Muscle of arm (tissue), 14 donors: ENCODE measurements at places on chromosomes 7 and 10.

DNA sequence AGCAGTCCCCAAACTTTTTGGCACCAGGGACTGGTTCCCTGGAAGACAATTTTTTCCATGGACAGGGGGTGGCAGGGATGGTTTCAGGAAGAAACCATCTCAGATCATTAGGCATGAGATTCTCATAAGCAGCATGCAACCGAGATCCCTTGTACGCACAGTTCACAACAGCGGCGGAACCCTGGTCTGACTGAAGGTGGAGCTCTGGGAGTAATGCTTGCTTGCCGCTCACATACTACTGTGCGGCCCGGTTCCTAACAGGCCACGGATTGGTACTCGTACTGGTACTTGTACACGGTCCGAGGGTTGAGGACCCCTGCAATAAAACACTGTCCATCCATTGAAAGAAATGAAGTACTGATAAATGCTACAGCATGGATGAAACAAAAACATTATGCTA, 32.8 kb downstream of the MKRN1 start:
- no peak for DNase-seq

- DNase-seq = no peak
Measured at GRCh38 chr10:119301397-119301796, 94.0 kb downstream of the GRK5 start.

GRCh38 chr7:65477326-65477725, 103.7 kb downstream of the ZNF92 start:
- no peak for DNase-seq

GRCh38 chr7:148782757-148783456, 84.2 kb downstream of the CUL1 start:
- DNase-seq = no peak

DNA sequence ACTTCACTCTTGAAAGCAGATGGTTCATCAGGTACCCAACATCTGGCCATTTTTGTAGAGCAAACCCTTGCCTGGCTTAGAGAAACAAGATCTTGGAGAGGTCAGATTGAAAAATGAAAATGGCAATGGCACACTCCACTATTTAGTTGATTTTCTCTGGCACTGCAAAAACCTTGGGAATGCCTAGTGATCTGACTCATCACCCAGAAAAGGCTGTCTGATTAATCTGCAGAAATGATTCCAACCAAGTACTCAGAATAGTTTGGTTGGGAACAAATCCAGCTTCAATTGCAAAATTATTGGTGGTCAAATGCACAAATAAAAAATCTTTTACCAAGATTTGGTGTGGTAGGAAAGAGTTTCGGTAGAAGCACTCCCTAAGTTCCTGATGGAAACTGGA, 351.2 kb downstream of the PHTF2 start:
- no peak for DNase-seq

GRCh38 chr10:75229971-75230370, 5.8 kb downstream of the COMTD1 start:
- no peak for DNase-seq

GRCh38 chr10:77027576-77027975, 610.0 kb downstream of the KCNMA1 start:
- DNase-seq = no peak

- no peak for DNase-seq
Measured at GRCh38 chr10:121639416-121639815, 41.2 kb upstream of the FGFR2 start.

DNA sequence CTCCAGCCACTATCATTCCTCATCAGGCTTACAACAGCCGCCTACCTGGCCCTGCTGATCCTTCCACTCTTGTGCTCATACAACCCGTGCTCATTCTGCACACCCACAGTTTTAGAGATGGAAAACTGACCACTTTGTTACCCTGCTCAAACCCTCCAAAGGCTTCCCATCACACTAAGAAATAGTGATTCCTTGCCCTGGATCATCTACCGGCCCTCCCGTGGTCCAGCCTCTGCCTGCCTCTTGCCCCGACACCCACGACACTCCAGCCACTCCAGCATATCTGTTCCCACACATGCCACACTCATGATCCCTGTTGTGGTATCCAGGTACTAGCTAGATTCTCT, 36.8 kb downstream of the CCDC6 start:
- no peak for DNase-seq

DNA sequence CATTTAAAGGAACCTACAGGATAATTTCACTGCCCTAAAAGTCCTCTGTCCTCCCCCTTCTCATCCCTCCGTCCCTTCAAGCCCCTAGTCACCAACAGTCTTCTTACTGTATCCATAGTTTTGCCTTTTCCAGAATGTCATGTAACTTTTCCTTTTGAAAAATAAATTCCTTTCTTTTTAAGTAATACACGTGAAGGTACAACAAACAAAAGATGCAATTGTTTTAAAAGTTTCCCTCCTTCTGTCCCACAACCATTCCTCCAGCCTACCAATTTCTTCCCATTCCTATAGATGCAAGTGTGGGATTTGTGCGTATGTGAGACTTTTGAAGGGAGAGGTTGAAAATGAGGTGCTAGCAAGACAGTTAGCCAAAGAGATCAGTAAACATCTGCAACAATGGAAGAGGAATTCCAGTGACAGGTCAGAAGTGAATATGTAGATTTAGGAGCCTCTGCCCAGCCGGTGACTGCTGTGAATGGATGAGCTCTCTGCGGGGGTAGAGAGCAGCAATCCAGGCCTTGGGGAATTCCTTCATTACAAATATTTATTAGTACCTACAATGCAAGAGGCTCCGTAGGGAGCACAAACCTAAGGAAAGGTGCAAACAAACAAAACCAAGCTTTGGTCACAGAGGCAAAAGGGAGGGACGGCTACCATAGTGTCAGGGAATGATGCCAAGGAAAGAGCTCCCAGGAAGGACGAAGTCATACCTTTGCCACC, 243.6 kb downstream of the SKIDA1 start:
- no peak for DNase-seq

DNA sequence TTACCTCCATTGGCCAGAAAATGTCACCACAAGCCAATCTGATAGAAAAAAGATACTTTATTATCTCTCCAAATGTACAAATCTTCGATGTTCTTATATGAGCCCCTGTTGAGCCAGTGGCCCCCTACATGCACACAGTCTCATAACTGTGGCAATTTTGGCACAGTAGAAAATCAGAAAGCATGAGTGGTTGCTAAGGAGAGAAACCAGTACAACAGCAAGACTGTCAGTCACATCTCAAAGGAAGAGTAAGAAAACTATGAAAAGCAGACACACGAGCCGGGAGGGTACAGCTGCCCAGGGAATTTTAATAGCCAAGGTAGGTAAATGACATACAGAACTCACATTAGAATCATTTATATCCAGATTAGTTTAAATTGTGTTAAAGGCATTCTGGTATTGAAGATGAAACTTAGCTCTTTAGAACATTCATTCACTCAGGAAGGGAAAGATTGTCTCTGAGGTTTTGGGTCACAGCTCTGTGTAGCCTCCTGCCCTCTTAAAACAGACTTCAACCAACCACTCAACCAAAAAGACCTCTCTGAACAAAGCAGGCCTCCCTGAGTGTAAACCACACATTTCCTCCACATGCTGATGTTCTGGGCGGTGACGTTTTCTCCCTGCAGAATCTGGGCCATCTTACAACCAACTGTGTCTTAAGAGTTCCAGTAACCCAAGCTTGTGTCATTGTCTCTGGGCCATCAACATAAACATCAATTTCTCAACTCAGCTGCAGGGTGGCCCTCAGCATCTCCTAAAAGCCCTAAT, 80.8 kb upstream of the ADAM12 start:
- DNase-seq = no peak

DNA sequence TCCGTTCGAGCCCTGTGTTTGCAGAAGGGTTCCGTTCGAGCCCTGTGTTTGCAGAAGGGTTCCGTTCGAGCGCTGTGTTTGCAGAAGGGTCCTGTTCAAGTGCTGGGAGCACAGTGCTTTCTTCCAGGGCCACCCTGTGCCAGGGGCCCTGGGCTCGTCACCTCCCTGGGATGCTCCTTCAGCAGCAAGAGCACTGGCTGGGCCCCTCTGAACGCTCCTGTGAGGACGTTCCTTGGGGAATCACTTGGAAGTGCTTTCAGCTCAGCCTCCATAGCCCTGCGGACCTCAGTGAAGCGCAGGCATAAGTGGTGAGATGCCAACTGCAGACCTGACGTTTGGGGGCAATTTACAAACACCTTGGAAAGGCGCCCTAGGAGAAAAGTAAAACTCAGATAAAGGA, 103.6 kb downstream of the DYNC2I1 start:
- DNase-seq = no peak

DNA sequence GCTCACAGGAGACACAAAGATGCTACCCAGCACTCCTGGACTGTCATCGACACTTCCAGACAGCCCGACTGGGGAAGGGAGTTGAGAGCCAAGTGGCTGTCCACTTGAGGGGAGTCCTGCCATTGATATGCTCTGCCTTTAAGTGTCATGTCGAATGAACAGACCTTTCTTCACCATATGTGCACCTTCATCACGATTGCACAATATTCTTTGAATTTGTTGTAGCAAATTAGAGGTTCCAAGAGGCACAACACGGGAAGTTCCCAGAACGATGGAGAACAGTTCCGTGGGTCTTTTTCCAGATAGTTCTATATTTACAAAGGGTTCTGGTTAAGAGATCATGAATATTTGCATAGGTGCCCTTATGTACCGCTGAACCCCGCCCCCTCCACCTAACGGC, 16.0 kb downstream of the SLC18A2 start:
- DNase-seq = no peak

DNA sequence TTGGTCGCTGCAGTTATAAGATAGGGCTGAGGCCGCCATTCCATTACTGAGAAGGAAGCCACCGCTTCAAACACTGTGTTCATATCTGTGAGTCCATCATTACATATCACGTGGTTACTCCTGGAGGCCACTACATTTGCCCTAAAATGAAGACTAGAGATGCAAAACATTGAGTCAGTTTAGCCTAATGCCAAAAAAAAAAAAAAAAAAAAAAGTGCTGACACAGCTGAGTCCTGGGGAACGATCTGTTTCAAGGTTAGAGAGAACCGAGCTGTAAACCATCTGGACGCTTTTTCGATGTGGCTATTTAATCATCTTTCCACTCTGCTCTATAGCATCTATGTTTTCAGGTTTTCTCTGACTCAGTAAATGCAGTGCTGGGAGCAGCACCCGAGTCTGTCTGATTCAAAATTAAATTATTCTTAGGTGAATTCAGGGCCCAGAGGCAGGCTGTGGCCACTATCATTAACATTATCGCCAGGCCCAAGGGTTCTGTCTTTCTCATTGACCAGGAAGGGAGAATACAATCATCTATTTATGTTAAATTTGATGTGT, 449.1 kb downstream of the PAXIP1 start:
- no peak for DNase-seq
